ENCODE measurements at places on chromosomes 5 and 9. TPM values are rescaled to one million over a fixed set of nuclear protein-coding genes. Genes with fewer than 3 reads are reported as not detected.

GRCh38 chr5:33576726-33577590, 136.2 kb downstream of the TARS1 start:
- no peak overlapping the region for H3K4me3 ChIP-seq
- H3K4me1 ChIP-seq = no peaks in the 10 kb centered on the region

DNA sequence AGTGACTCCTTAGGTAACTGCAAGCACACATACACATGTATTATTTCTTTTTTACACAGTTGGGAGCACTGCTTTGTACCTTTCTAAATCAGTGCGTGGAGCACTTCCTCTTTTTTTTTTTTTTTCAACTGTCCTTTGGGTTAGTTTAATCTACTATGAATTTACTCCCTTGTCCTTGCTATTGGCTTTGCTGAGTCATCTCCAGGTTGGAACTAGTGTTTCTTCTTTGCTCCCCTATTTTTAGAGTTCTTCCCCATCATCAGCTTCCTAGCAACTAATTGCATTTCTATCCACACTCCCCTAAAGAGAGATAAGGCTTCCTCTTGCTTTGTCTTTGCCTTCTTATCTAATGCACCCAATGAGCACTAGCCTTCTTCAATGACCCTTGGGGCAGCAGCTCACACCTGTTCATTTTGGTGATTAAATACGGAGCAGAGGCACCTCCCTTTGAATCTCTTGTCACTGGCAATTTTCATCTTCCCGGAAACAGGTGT, 24.3 kb downstream of the S100Z start:
- peaks cover 2% of the 10 kb centered on the region for H3K4me1 ChIP-seq
- no peaks in the 10 kb centered on the region for H3K36me3 ChIP-seq
- no peaks in the 10 kb centered on the region for H3K27me3 ChIP-seq

GRCh38 chr5:178283520-178283919, 50.9 kb upstream of the PHYKPL start:
- H3K36me3 ChIP-seq = no peaks in the 10 kb centered on the region
- no peak for DNase-seq
- no peak overlapping the region for H3K27ac ChIP-seq
- no peaks in the 10 kb centered on the region for H3K4me1 ChIP-seq

DNA sequence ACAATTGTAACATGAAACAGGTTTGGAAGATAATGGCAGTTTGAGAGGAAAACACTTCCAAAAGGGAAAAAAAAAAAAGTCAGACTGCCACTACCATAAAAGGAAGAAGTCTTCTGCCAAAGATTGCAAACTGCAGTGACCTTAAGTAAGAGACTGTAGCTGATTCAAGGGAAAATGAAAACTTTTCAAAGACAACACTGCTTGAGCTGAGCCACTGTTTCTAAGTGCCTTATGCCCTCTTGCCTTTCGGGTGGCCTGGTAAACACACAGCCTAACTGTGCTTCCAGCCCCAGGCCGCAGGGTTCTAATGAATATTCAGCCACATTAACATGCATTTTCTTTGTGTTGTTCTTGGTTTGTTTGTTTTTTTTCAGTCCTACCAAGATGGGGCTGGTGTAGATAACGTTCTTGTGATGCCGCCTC, 354.6 kb downstream of the BNC2 start:
- peaks cover 8% of the 10 kb centered on the region for H3K27me3 ChIP-seq
- H3K4me1 ChIP-seq = no peaks in the 10 kb centered on the region
- no peaks in the 10 kb centered on the region for H3K36me3 ChIP-seq
- H3K4me3 ChIP-seq = no peak overlapping the region
- DNase-seq = no peak

- H3K27me3 ChIP-seq = no peaks in the 10 kb centered on the region
- H3K4me3 ChIP-seq = no peak overlapping the region
- DNase-seq = no peak
- no peaks in the 10 kb centered on the region for H3K4me1 ChIP-seq
Observed at GRCh38 chr5:24353016-24353415, 291.8 kb downstream of the CDH10 start.

DNA sequence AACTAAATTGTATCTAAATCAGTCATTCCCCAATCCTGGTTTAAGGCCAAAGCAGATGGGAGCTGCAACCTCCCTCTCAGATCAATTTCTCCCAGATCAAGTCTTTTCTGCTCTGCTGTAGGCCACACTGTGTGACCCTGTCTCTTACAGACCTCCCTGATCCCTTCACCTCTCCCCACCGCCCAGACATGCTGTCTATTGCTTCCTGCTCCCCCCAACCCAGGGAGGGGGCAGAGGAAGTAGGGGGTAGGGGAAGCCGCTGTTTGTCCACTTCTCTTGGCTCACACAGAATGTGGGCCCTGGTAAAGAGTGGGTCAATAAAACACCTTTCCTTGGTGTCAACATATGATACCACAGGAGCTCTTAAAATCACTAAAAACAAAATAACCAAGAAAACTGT, 226.3 kb downstream of the ENC1 start:
- H3K4me1 ChIP-seq = peaks cover 7% of the 10 kb centered on the region
- H3K27ac ChIP-seq = no peak overlapping the region
- no peaks in the 10 kb centered on the region for H3K36me3 ChIP-seq
- no peak for DNase-seq
- no peak overlapping the region for H3K4me3 ChIP-seq
- H3K27me3 ChIP-seq = no peaks in the 10 kb centered on the region

DNA sequence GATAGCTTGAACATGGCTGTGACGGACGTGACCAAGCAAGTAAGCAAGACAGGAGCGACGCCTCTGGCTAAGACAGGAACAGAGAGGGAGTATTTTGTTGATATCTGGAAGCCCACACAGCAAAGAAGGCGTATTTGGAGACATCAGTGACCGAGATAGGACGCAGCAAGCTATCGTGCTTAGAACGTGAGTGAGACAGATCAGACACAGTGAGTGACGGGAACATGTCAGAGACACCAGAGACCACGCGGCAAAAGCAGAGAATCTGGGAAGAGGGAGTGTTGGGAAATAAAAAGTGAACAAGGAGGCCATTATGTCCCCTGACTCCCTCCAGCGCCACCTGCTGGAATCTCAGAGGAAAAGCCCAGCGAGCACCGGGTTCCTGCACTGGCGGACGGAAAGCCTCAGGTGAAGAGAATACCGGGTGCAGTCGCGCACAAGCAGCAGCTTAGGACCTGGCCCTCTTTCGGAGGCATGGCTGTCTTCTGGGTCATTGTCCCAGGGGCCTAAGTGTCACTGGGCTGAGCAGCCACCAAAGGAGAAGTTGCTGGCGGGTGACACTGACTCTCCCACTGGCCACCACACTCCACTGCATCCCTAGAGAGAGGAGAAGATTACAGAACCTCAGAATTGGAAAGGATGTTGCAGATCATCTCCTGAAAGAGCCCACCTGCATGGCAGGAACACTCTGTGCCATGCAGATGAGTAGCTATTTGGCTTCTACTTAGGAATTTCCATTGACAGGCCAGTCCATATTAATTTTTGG, 99.1 kb downstream of the FBXO38 start:
- no peak overlapping the region for H3K4me3 ChIP-seq
- peak; percentile 58 for DNase-seq
- no peaks in the 10 kb centered on the region for H3K36me3 ChIP-seq
- H3K4me1 ChIP-seq = no peaks in the 10 kb centered on the region
- H3K27ac ChIP-seq = no peak overlapping the region

DNA sequence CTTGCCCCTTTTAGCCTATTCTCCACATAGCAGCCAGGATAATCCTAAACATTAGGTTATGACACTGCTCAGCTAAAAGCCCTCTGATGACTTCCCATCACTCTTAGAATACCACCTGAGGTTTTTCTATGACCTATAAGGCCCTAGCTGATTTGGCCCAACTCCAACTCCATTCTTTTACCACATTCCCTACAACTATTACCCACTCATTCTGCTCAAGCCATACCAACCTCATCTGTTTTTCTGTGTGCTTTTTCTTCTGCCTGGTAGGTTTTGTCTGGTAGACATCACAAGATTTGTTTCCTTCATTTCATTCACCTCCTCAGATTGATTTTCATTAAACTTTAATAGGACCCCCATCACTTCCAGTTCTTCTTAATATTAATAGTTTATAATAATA, 12.5 kb upstream of the FCHO2 start:
- no peak for DNase-seq
- H3K4me3 ChIP-seq = no peak overlapping the region
- H3K27me3 ChIP-seq = no peaks in the 10 kb centered on the region
- no peaks in the 10 kb centered on the region for H3K4me1 ChIP-seq

Gene MYMK
- polyA plus RNA-seq = not detected

Gene FOXD4L6
- not detected for polyA plus RNA-seq

Gene MAMDC2
- 1.6 TPM for polyA plus RNA-seq

Gene ZNF883
- 2.0 TPM for polyA plus RNA-seq

Gene NOL8
- polyA plus RNA-seq = 39.9 TPM

Gene ANGPTL2
- 3.0 TPM for polyA plus RNA-seq

Gene ARL14EPL
- not detected for polyA plus RNA-seq

Measured in small intestine (tissue), 16 donors.